Right lobe of liver (tissue), 6 donors: ENCODE measurements at places on chromosomes 6 and 20. TPM values are rescaled to one million over a fixed set of nuclear protein-coding genes. Genes with fewer than 3 reads are reported as not detected.

DNA sequence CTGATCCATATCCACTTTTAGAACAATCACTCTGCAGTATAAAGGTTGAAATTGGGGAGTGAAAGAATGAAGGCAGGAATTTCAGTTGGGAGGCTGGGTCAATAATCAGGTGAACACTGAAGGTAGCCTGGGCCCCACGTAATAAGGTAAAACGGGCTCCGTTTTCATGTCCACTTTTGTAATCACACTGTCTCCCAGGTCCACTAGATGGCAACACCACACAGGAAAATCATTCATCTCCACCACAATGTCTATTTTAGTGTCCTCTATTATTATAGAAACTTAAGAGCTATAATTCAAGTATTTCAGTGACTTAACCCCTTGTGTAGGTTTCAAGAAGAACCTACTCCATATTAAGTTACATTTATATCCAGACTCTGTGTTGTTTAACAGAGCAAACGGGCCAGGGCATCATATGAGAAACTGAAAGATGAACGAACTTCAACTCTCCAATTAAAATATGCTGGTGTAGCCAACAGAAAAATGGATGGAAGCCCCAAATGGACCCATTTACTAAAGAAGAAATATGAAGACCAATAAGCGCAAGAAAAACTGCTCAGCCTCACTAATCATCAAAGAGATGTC is 45.9 kb upstream of the MC3R start:
- H3K36me3 ChIP-seq = no peaks in the 10 kb centered on the region
- DNase-seq = no peak
- H3K27me3 ChIP-seq = no peaks in the 10 kb centered on the region

DNA sequence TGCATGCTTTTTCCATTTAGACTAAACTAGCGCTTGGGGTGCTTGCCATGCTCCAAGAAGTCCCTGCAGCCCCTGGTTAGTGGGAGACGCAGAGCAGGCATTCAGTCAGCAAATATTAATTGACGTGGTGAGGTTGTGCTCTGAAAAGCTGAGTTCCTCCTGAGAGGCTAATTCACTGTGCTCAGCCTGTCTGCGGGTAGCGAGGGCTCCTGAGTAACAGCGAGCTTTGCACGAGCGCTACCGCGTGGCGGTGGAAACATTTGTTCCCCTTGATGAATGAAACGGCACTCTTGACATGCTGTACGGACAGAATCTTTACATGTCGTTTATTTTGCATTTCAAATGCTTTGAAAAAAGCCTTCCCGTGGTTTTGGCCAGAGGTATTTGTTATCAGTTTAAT is 170.6 kb upstream of the AGPAT4 start:
- no peak overlapping the region for H3K4me3 ChIP-seq
- H3K36me3 ChIP-seq = no peaks in the 10 kb centered on the region
- H3K27ac ChIP-seq = no peak overlapping the region
- H3K27me3 ChIP-seq = no peaks in the 10 kb centered on the region
- no peak for DNase-seq

GRCh38 chr6:84635081-84635761 is 129.2 kb downstream of the TBX18 start:
- H3K36me3 ChIP-seq = no peaks in the 10 kb centered on the region
- no peaks in the 10 kb centered on the region for H3K27me3 ChIP-seq
- no peak overlapping the region for H3K27ac ChIP-seq
- H3K4me3 ChIP-seq = no peak overlapping the region

DNA sequence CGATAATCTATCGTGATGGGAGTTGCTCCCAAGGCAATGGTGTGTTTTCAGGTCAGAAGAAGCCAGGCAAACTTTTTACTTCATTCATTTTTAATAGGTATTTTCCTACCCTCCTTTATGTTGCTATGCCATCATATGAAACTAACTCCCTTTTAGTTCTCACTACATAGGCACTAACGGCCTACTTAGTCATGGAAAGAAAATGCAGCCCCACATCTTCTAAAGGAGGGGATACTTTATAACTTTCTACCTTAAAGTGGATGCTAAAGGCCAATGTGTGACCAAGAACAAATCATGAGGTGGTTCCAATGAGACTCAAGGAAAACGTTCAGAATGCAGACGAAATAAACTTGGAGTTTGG is 193.8 kb downstream of the FOXA2 start:
- no peaks in the 10 kb centered on the region for H3K4me1 ChIP-seq
- no peak overlapping the region for H3K27ac ChIP-seq
- no peak overlapping the region for H3K4me3 ChIP-seq
- no peak for DNase-seq
- no peaks in the 10 kb centered on the region for H3K27me3 ChIP-seq

DNA sequence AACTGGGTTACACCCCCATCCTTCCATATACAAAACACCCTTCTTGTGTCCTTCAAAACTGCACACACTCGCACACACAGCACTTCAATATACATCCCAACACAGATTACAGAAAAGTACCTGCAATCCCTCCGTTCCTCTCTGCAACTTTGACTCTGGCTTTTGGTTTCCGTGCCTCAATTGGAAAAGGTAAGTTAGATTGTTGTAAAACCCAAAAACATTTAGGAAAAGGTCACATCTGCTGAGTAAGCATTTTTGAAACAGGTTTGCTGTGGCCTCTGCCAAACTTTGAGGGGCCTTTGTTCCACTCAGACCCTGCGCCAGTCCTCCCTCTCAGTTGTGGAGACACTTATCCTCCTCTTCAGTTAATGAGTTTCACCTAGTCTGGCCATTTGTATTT is 4.2 kb downstream of the NKX2-4 start:
- no peaks in the 10 kb centered on the region for H3K36me3 ChIP-seq
- no peak overlapping the region for H3K27ac ChIP-seq
- DNase-seq = no peak
- no peak overlapping the region for H3K4me3 ChIP-seq
- peaks cover 43% of the 10 kb centered on the region for H3K27me3 ChIP-seq

DNA sequence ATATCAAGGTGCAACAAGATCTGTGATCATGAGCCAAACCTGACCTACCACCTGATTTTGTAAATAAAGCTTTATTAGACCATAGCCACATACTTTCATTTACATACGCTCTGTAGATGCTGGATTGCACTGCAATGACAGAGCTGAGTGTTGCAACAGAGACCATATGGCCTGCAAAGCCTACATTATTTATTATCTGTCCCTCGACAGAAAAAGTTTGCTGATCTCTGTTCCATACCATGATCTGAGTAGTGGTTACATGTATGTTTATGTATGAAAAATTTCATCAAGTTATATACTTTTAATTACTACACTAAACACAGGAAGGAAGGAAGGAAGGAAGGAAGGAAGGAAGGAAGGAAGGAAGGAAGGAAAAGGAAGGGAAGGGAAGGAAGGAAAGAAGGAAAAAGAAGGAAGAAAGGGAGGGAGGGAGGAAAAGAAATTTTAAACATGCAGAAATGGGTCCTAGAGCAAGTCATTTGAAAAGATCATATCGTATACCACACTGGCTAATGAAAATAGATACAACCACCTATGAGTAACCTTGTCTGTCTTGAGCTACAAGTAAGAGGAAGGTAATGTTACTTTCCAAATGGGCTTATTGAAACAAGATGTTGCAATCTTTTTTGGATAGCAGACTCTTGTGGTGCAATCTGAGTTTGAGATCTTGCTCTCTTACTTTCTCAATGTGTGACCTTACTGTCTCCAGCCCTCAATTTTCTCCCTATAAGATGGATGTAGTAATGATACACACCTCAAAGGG is 441.0 kb downstream of the KIF16B start:
- H3K4me1 ChIP-seq = no peaks in the 10 kb centered on the region
- no peaks in the 10 kb centered on the region for H3K27me3 ChIP-seq
- DNase-seq = no peak
- no peak overlapping the region for H3K4me3 ChIP-seq

DNA sequence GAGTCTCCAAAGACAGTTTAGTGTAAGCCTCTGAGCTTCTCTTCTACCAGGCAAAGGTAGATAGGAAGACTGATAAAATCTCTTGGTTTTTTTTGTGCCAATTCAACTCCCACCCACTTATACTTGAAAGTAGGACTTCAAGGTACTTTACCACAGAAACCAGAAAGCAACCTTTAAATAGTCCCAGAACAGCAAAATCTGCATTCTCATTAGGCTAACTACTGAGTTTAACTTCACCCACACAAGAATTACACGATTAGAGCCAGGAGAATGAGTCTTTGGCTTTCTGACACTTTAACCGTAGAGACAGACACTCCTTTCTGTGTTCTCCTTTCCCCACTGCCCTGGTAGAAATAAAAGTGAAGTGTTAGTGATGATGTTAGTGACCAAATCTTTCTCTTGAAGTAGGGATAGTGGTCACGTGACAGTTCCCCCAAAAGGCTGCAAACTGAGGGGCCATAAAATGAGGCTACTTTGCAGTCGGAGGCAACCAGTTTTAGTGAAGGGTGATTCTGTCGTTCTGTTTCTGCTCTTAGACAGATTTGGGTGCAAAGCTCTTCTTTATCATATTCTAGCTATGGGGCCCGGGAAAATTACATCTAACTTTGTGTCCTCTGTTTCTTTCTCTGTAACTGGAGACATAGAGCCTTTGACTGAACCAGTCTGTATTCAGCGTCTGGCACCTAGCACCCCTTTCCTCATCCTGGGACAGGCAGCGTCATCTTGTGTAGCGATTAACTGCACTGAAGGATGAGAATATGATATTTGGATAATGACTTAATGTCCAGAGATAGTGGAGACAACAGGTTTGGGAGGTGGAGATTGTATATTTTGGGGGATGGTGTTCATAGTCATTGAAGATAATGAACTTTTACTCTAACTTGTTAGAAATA is 206.4 kb upstream of the CITED2 start:
- H3K4me3 ChIP-seq = no peak overlapping the region
- DNase-seq = no peak
- no peaks in the 10 kb centered on the region for H3K4me1 ChIP-seq

DNA sequence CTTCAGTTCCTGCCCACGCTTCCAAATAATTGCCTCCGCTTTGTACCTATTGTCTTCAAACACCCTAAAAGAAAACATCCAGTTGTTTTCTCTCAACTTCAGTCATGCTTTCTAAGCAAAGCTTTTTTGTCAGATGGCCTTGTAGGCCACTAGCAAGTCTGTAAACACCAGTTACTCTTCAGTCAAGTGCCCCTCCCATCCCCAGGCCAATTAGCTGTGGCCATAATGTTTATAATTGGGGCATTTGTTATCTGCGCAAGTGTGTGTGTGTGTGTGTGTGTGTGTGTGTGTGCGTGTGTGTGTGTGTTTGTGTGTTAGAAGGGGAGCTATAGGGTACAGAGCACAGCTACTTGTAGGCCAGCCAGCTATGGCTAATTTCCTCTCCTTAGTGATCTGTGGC is 272.4 kb upstream of the MARCKS start:
- no peaks in the 10 kb centered on the region for H3K36me3 ChIP-seq
- H3K4me1 ChIP-seq = no peaks in the 10 kb centered on the region
- no peaks in the 10 kb centered on the region for H3K27me3 ChIP-seq
- H3K4me3 ChIP-seq = no peak overlapping the region

DNA sequence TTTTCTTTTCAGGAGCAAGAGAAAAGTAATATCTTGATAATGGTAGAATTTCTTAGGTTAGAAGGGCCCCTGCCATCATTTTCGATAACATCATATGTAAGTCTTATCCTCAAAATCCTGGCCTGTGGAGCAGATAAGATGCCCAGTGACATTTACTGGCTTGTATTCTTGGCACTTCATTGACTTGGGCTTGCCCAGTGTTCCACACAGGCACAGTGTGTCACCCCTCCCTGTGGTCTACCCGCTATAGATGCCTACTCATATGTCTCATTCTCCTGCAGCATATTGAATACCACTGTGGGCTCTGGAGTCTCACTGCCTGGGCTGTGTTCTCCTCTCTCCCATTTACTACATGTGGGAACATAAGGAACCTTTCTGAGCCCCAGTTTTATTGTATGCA is 105.0 kb downstream of the GRM1 start:
- no peak for DNase-seq
- no peaks in the 10 kb centered on the region for H3K4me1 ChIP-seq
- H3K4me3 ChIP-seq = no peak overlapping the region
- H3K36me3 ChIP-seq = no peaks in the 10 kb centered on the region
- no peak overlapping the region for H3K27ac ChIP-seq

Gene SMIM28
- not detected for total RNA-seq

- no peaks in the 10 kb centered on the region for H3K27me3 ChIP-seq
- no peak for DNase-seq
- H3K4me3 ChIP-seq = no peak overlapping the region
- H3K27ac ChIP-seq = no peak overlapping the region
Observed at GRCh38 chr6:149924206-149924932, 1.4 kb upstream of the RAET1G start.

DNA sequence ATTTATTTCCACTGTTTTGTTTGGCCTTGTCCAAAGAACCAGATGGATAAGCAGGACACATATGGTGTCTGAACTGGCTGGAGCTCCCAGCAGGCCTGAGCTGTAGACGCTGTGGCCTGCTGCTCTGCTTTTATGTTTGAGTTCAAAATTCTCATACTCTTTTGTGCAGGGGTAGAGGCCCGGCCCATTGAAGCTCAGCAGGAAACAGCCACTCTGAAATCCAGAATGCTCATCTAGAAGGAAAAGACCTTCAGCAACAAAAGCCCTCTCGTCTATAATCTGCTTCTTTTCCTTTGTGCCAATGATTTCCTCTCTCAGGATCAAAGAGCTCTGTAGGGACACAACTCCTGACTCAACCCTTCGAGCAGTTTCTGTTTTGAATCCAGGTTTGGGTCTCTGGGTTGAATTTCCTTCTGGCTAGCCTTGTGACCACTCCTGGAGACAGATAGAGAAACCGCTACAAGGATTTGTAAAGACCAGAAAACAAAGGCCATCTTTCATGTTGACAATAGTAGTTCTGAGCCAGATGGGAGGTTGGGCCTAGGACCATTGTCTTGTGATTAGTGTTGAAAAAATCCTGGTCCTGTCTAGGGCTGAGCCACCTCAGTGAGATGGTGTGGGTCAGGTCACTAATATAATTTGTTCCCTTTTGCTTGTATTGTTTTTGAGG is 446.7 kb downstream of the BCKDHB start:
- H3K27me3 ChIP-seq = no peaks in the 10 kb centered on the region
- no peaks in the 10 kb centered on the region for H3K36me3 ChIP-seq
- DNase-seq = no peak
- no peak overlapping the region for H3K27ac ChIP-seq
- no peak overlapping the region for H3K4me3 ChIP-seq

- no peak overlapping the region for H3K27ac ChIP-seq
- no peaks in the 10 kb centered on the region for H3K36me3 ChIP-seq
- DNase-seq = no peak
- no peaks in the 10 kb centered on the region for H3K27me3 ChIP-seq
Observed at GRCh38 chr6:161010418-161010817, 18.8 kb downstream of the MAP3K4 start.

Gene CYP39A1
- 21.2 TPM for total RNA-seq

GRCh38 chr6:83309344-83309743 is 116.2 kb downstream of the RWDD2A start:
- H3K27ac ChIP-seq = no peak overlapping the region
- no peaks in the 10 kb centered on the region for H3K36me3 ChIP-seq
- no peaks in the 10 kb centered on the region for H3K4me1 ChIP-seq
- no peaks in the 10 kb centered on the region for H3K27me3 ChIP-seq

Gene BMP2
- total RNA-seq = 3.2 TPM

Gene ZSCAN23
- 0.25 TPM for total RNA-seq

Gene HLA-G
- not detected for total RNA-seq

Gene CEP43
- 23.5 TPM for total RNA-seq

Gene METTL24
- total RNA-seq = 0.61 TPM

Gene RPS6KA2
- 9.6 TPM for total RNA-seq
